ENCODE measurements at places on chromosomes 16 and 17. TPM values are rescaled to one million over a fixed set of nuclear protein-coding genes. Genes with fewer than 3 reads are reported as not detected.

The GPR142 gene
- not detected for total RNA-seq

- DNase-seq = no peak
These were observed 20.2 kb downstream of the SYCE1L start for GRCh38 chr16:77219437-77219836.

GRCh38 chr16:25895380-25895779 lies 203.6 kb downstream of the HS3ST4 start:
- no peak for DNase-seq

- no peak for DNase-seq
These were observed 278.8 kb upstream of the C16orf82 start for GRCh38 chr16:26787924-26788323.

DNA sequence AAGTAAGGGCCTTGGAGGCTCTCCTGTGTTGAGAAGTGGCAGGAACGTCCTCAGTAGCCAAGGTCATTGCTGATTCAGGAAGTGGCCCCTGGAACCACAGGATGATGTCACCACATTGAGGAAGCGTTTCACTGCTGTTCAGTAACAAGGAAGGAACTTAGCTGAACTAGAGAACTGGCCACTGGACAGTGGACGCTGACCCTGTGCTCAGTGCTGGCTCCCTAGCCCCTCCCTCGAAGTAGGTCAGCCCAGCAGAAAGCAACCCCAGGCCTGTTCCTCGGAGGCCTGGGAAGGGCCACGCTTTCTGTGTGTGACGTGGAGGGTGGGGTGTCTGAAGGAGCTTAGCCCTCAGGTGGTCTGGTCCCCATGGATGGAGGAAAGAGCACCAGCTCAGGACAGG lies 58.3 kb downstream of the B9D1 start:
- peak; percentile 44 for DNase-seq

DNA sequence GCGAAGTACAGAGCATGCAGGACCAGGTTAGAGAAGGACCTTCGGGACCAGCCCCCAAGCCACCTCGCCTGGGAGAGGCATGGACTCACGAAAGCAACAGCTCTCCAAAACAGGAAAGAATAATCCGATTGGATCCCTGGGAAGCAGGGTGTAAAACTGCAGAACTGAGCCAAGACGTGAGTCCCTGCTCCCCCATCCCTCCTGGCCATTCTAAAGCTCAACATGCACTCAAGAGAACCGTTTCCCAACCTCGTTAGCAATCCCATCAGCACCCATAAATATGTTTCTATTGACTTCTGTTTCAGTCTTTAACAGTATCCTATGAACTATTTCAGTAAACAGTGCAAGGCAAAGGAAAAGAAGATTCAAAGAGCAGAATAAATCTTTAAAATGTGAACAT lies 167.0 kb downstream of the COPRS start:
- DNase-seq = no peak

- DNase-seq = no peak
These were observed 1.1 kb downstream of the ABCA9 start for GRCh38 chr17:69059458-69060175.
